ENCODE measurements at places on chromosomes 16 and 17.

DNA sequence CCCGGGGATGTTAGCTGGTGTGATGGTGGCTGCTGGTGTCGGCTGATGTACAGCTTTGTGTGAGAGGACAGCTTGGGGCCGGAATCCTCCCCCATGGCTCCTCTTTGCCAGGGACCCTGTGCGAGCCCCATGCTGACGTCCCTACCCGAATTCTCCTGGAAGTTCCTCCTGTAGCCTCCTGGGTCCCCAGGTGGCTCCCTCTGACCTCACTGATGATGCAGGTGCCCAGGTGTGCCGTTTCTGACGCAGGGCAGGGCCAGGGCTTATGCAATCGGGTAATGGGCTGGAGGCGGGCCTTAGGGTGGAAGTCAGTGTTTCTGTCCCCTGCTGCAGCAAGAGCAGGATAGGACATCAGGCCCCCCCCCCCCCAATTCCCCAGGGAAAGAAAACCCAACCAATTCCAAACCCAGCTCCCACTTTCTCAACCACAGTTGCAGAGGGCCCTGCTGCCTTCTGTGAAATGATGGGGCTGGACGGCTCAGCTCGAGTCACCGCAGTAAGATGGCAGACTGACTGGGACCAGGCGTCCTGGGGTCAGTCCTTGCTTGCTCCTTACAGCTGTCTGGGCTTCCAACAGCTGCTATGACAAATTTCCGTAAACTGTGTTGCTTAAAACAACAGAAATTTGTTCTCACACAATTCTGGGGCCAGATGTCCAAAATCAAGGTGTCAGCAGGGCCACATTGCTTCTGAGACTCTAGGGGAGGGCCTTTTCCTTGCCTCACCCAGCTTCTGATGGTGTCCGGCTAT is 139.0 kb upstream of the PLCG2 start:
- no peak for DNase-seq

GRCh38 chr16:89573826-89574680 is 1.5 kb upstream of the CPNE7 start:
- no peak for DNase-seq

DNA sequence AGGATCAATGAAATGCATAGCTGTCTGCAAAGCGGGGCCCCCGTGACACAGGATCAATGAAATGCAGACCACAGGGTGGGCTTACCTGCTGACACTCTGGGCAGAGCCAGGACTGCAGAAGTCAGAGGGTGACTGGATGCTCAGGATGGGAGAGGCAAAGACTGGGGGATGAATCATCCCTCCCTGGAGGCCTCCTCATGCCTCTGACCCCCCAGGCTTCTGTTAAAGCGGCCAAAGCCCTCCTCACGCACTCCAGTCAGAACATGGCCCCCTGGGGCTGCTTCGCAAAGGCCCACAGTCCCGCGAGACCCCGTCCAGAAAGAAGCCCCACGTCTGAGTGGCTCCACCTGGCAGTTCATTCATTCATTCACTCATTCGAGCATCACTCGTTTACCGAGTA is 38.4 kb upstream of the FOXF1 start:
- no peak for DNase-seq

- no peak for DNase-seq
Measured at GRCh38 chr17:55302407-55302787, 37.6 kb downstream of the HLF start.

GRCh38 chr17:14833201-14833785 is 431.8 kb downstream of the PMP22 start:
- peak; percentile 92 for DNase-seq

DNA sequence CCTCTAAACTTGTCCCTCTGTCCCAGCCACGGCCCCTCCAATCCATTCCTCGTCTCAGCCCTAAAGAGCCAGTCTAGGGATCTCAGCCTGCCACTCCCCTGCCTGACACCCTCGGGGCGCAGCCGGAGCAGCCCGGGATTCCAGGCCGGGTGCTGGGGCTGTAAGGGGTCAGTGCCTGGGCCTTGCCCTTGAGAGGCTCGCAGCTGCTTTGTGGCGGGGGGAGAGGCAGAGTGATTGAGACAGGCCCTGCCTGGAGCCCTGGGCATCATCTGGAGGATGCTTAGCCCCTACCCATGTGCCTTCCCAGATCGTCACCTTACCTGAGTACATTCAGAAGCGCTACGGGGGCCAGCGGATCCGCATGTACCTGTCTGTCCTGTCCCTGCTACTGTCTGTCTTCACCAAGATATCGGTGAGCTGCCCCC is 8.3 kb downstream of the SLC5A10 start:
- no peak for DNase-seq

GRCh38 chr16:25729188-25729915 is 37.6 kb downstream of the HS3ST4 start:
- peak; percentile 92 for DNase-seq

DNA sequence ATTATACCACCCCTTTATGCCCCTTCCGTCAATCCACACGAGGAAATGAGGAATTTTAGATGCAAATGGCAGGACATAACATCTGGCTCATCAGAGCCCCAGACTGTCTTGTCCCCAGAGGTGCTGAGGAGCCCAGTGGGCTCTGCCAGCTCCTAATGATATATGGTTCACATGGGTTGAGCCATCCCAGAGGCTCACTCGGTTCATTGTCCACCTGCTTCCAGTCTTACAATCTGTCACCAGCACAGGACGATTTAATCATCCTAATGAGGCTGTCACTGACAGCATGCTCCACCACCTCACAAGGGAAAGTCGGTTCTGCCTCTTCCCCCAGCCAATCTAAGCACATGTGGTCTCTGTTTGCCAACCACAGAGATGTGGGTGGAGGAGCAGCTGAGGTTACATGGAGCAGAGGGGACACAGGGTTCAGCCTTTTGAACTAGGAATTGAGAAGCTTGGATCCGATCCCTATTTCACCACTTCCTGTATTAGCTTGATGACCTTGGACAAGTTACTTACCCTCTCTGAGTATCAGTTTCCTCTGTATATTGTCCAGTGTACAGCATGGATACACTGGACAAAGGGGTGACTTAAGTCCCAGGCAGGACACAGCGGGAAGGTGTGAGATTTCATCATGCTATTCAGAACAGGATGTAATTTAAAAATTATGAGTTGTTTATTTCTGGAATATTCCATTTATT is 27.0 kb upstream of the DHX8 start:
- peak; percentile 96 for DNase-seq

All from MV-4-11 (cell line).